Stimulated activated CD8-positive, alpha-beta memory T cell treated with anti-CD3 and anti-CD28 coated beads, Interleukin-7, amount 100 ng/mL, for 1 hour (primary cell): ENCODE measurements at places on chromosomes 5 and 9.

- DNase-seq, result no peak
These were observed 32.2 kb downstream of the PDE6A start for GRCh38 chr5:149912226-149912871.

DNA sequence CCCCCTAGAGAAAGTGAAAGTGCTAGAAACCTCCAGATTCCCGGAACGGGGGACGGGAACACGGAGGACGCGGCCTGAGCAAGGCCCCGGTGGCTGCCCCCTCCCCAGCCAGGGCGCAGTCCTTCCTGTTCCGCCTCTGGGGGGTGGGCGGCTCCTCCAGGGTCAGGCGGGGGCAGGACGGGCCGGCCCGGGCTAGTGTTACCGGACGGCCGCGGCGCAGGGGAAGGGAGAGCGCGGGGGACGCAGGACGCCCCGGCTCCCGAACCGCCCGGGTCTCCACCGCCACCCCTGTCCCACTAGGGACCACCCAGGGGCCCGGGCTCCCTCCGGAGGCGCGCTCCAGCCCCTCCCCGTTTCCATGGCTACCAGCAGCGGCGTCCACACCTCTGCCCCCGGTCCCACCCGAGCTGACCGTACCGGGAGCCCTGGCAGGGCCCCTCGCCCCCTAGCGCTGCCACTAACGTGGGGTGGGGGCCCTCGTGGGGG lies 579 bp downstream of the SLC12A7 start:
- DNase-seq, result no peak

- no peak for DNase-seq
These were observed 49.9 kb downstream of the GDNF start for GRCh38 chr5:37789991-37790390.

GRCh38 chr9:110033869-110034268 lies 174.1 kb downstream of the C9orf152 start:
- DNase-seq, result no peak

DNA sequence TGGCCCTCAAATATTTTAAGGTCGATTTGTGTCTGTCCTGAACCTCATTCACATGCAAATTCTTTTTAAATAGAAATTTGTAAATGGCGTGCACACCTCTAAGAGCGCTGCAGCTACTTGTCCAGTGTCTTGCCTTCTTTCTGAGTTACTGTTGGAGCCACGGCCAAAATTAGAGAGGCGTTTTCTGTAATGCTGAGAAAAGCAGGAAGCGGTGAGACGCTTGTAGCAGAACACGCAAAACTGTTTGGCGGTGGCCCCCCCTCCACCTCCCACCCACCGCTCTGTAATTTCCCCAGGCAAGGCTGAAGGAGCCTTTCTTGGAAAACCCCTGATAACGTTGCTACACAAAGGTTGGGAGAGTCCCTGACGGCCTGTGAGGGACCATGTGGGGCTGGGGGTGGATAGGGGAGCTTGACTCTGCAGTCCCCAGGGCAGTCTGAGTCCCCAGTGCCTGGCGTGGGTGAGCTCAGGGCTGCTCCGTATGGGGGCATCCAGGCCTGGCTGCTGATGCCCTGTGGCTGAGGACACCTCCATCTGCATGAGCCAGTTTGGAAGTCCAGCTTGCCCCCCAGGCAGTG lies 96.5 kb downstream of the GADD45G start:
- peak; percentile 12 for DNase-seq

DNA sequence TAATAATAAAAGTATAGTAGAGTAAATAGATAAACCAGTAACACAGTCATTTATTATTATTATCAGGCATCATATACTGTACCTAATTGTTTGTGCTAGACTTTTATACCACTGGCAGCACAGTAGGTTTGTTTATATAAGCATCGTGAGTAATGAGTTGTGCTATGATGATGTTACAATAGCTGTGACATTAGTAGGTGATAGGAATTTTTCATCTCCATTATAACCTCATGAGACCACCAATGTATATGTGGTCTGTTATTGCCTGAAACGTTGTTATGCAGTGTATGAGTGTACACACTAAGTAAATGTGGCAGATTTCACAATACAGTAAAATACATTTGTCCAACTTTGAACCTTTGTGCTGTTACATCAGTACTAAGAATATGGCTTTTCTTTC lies 72.7 kb upstream of the SPATA31D4 start:
- DNase-seq, result no peak

DNA sequence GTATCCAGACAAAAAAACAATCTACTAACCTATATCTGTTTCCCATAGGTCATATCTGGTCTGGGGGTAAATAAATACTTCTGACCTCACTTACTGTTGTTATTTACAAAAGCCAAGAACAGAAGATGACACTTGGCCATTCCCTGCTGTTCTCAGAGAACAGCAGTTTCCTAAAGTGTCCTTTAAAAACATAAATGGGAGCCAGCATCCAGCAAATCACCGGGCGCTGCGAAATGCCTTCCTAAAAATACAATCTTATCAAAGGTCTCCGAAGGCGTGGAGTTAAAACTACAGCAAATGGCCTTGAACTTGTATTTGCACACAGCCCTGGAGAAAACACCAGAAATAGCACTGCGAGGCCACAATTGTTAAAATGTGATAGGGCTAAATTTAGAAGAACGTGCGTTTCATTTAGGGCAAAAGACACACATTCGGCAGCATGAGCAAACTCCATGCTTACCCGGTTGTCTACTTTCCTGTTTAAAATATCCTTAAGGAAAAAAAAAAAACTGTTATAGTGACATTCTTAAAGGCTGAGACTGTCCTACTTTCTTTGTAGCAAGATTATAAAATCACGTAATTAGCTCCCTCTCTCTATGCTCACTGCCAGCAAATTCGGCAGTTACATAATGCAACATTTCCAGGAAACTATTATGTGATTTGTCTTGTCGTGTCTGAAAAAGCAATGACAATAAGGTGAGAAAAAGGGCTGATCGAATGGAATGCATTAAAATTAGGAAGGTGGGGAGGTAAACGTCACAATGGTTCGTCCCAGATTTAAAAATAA lies 1.5 kb downstream of the NFIL3 start:
- no peak for DNase-seq

DNA sequence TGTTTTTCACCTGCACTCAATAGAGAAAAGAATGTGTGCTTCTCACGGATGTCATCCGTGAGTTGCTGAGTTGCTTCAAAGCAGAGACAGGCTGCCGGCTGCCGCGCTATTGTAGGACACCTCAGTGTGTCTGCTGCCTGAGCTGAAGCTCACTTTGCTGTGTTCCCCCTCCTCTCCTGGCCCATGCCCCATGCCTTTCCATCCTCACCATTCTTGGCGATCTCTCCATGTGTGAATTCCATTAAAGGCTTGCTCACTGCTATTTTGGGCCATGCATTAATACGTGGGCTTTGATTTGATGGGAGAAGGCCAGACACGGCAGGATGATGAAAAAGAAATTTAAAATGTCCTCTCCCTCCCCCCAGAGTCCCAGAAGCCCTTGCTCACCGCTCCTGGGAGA lies 14.5 kb downstream of the ADAM19 start:
- DNase-seq, result no peak

- no peak for DNase-seq
These were observed 203.7 kb upstream of the TUT7 start for GRCh38 chr9:86557918-86558317.

GRCh38 chr9:4506490-4506889 lies 16.2 kb downstream of the SLC1A1 start:
- DNase-seq, result no peak

DNA sequence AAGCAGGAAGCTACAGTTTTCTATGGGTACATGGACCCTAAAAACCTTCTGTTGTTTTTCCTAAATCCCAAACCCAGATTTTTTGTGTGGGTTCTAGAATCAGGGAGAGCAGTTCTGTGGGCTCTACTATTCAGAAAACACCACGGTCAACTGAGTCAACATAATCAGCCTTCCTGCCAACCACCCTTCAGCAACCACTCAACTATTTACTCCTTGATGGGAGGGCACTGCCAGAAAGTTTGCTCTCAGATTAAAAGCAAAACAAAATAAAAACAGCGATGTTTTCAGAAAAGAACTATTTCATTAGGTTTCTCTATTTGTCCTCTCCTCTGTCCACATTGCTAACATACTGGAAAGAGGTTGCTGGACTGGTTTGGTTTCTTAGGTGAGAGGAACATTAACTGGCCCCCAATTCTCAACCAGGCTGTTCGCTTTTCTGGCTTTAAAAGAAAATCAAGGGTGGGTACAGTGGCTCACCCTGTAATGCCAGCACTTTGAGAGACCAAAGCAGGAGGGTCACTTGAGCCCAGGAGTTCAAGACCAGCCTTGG lies 72.3 kb downstream of the GCNT1 start:
- no peak for DNase-seq

GRCh38 chr9:109956717-109957440 lies 176.9 kb downstream of the PALM2AKAP2 start:
- DNase-seq, result no peak

DNA sequence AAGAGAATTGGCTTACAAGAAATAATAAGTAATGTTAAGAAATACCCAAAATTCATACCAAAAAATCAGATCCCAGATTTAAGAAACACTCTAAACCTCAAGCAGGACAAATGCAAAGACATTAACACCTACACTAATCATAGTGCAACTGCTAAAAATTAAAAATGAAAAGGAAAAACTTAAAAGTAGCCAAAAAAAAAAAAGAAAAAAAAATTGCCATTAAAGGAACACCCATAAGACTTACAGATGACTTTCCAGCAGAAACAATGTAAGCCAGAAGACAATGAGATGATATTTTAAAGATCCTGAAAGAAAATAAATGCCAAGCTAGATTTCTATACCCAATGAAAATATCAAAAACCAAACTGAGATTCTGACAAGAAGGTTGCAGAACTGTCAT lies 101.5 kb downstream of the DENND1A start:
- DNase-seq, result no peak

DNA sequence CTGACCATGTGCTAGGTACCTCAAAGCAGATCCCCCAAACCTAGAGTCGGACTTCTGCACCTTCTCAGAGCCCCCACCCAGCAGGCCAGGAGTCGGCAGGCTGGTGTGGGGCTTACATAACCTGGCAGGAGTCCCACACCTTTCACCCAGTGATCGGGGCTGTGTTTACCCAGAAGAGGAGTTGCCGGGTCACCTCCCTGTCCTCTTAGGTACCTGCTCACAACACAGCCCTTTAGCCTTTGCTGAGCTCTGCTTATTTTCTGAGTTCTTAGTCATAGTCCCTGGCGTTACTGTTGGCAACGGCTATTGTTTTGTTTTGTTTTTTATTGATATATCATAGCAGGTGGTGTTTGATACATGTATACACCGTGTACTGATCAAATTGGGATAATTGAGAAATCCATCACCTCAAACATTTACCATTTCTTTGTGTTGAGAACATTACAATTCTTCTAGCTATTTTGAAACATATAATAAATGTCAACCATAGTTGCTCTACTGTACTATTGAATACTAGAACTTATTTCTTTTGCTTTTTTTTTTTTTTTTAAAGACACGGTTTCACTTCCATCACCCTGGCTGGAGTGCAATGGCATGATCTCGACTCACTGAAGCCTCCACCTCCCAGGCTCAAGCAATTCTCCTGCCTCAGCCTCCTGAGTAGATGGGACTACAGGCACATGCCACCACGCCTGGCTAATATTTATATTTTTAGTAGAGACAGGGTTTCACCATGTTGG lies 10.4 kb upstream of the EEIG1 start:
- DNase-seq, result no peak

DNA sequence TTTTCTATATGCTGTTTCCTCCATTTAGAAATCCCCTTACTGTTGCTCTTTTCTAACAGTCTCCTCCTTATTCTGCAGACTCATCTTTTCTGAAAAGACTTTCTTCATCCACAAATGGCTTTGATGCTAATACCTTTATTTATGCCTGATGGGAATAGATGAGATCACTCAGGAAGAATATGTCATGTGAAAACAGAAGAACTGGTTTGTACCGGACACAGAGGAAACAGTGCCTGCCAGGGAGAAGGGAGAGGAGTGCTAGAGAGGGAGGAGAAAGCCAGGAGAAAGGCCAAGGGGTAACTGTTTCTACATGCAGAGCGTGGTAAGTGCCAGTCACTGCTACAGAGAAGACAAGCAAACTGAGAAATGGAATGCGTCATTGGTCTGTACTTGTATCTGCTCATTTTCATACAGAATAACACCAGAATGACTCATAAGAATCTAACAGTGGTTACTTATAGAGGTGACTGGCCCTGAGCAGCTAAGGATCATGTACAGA lies 45.9 kb upstream of the PJA2 start:
- DNase-seq, result no peak

GRCh38 chr9:33455945-33456344 lies 8.6 kb upstream of the AQP3 start:
- DNase-seq, result no peak

- no peak for DNase-seq
These were observed 156.7 kb downstream of the DOCK8 start for GRCh38 chr9:371349-371748.

DNA sequence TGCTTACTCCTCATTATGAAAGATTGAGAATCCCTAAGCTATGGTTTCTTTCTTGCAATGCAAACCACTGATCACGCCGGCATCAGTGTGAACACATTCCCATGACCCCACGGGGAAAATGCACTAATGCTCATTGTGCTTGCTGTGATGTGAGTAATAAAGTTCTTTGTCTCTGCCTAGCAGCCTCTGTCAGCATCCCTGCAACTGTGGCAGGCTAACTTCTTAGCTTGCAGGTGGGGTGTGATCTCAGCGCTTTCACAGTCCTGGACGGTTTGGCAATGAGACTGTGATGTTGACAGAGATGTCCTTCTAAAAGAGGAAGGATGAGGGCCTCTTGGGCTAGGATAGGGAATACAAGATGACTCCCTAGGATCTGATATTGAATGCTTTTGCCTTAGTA lies 1218.7 kb downstream of the EFNA5 start:
- no peak for DNase-seq

GRCh38 chr9:34573599-34574325 lies 15.8 kb downstream of the CNTFR start:
- DNase-seq, result no peak

DNA sequence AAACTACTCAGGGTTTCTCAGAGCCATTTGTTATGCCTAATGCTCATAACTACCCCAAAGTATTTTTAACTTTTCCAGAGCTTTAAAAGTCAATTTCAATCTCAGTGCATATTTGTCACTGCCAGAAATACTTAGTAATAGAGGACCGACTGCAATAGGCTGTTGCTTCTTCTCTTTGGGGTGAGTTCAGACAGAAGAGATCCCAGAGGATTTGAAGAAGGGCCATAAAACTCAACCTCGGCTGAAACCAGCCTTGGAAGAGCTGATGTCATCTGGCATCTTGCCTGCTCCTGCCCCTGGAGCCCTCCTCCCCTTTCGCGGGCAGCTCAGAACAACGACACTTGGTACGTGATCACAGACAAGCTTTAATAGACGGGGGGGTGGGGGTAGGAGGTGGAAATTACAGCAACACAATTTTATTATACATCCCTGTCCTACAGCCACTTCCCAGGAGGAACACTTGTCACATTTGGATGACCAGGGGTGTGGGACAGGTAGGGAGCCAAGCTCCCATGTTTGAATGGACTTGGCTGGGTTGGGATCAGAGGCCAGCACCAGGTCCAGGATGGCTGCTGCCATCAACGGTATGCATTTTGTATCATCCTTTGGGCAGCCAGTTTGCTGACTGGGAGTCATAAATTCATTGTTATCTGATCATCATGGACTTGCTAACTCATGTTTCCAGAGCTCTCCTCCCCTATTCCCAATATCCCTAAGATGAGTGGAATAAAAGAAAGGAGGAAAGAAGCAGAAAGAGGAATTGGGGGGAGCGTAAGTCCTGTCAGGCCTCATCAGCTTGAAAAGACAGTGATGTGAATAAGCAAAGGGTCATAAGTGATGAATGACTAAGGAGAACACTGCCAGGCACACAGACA lies 186.6 kb upstream of the PANK3 start:
- DNase-seq, result no peak

- DNase-seq, result no peak
These were observed 86.8 kb downstream of the DROSHA start for GRCh38 chr5:31445041-31445600.

- DNase-seq, result no peak
These were observed 4.8 kb upstream of the PLGRKT start for GRCh38 chr9:5442400-5443011.
